ENCODE measurements at places on chromosomes 13 and 19. TPM values are rescaled to one million over a fixed set of nuclear protein-coding genes. Genes with fewer than 3 reads are reported as not detected.

The ZFP36 gene
- 414 TPM for total RNA-seq

- DNase-seq: no peak
These were observed 44.2 kb upstream of the PSG2 start for GRCh38 chr19:43126720-43127119.

The MEIOSIN gene
- not detected for total RNA-seq

The KCNK6 gene
- 17.2 TPM for total RNA-seq

The ONECUT3 gene
- 16.5 TPM for total RNA-seq

- DNase-seq: no peak
These were observed 63.8 kb downstream of the KCNRG start for GRCh38 chr13:50078895-50079654.

The IL12RB1 gene
- 0.36 TPM for total RNA-seq

DNA sequence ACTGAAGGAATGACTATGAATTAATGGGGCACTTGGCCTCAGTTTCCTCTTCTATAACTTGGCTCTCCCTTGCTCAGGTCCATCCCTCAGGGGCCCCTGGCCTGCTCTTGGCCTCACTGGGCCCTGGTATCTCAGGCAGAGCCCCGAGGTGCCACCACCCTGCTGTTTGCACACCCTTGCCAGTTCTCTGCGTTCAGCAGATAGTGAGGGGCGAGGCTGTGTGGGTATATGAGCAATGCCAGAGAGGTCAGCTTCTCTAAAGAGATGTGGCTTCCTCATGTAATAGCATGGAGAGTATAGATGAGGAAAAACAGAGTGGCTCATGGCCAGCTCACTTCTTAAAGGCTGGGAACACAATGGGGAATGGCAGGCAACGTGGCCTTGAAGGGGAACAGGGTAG lies 76.1 kb downstream of the CYSLTR2 start:
- no peak for DNase-seq

DNA sequence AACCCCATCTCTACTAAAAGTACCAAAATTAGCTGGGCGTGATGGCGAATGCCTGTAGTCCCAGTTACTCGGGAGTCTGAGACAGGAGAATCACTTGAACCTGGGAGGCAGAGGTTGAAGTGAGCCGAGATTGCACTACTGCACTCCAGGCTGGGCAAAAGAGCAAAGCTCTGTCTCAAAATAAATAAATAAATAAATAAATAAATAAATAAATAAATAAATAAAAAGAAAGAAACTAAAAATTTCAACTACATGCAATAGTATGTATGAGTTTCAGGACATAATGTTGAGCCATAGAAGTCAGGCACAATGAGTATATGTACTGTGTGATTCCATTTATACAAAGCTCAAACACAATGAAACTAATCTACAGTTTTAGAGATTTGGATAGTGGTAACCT lies 12.9 kb upstream of the ZNF780A start:
- DNase-seq: no peak

DNA sequence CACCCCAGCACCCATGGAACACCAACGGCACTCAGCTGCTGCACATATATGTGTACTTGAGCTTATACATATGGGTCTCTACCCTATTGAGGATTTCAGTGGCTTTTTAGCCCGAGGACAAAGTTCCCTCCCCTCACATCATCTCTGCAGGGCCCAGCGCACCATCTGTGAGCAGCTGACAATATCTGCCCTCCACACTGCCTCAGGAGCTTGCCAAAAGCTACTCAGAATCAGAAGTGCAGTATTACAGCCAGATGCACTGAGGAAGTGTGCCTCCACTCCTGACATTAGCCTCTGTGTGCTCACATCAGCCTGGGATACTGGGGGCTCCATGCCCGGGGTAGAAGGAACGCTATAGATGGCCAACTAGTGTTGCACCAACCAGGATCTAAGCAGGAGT lies 903.9 kb downstream of the UQCRFS1 start:
- no peak for DNase-seq

GRCh38 chr13:45705918-45706317 lies 3.8 kb downstream of the CBY2 start:
- no peak for DNase-seq

- DNase-seq: no peak
These were observed 24.9 kb upstream of the AMER2 start for GRCh38 chr13:25196971-25197370.

DNA sequence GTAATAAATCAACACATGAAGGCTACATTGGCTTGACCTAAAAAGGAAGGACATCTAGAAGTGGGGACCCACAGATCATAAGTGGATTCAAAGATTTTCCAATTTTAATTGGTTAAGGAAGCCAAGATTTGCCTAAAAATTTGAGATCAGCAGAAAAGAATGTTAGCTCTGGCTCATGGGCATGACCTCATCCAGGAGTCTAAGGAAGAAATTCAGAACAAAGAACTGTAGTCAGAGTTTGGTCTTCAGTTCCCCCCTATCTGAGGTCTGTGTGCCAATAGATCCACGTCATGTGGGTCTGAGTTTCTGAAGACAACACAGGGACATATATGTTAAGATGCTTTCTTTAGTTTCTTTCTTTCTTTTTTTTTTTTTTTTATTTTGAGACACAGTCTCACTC lies 648.8 kb upstream of the SPRY2 start:
- no peak for DNase-seq

DNA sequence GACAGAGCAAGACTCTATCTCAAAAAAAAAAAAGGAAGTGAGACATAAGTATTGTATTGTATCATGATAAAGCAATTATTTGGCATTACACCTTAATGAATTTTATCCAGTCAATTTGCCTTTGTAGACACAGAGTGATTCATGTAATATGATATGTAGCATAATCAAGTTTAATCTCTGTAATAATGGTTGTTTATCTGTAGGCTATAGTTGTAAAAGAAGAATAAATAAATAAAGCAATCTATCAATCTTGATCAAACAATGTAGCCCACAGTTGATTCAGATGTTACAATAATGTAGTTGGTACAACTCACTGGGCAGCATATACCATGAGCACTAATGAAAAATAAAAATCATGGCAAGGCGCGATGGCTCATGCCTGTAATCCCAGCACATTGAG lies 28.5 kb upstream of the CEACAM20 start:
- no peak for DNase-seq

GRCh38 chr13:31903111-31903815 lies 128.3 kb upstream of the FRY start:
- no peak for DNase-seq

DNA sequence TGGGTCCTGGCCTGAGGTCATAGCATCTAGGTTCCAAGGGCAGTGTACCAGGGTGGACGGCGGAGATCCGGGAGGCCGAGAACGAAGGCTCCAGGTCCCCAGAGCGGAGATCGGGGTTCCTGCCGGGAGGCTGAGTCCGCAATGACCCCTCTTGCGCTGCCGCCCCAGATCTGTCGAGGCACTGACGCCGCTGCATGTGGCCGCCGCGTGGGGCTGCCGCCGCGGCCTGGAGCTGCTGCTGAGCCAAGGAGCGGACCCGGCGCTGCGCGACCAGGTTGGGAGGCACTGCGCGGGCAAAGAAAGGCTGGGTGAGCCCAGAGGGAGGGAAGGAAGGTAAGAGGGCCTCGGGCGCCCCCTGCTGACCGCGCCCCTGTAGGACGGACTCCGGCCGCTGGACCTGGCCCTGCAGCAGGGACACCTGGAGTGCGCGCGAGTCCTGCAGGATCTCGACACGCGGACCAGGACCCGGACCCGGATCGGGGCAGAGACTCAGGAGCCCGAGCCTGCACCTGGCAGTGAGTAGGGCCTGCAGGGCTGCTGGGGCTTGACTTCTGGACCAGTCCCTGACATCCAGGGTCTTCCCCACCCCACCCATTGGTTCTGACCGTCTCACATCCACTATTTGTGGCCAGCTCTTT lies 906 bp downstream of the ANKLE1 start:
- no peak for DNase-seq

The POU4F1 gene
- total RNA-seq: not detected

The CLC gene
- not detected for total RNA-seq

DNA sequence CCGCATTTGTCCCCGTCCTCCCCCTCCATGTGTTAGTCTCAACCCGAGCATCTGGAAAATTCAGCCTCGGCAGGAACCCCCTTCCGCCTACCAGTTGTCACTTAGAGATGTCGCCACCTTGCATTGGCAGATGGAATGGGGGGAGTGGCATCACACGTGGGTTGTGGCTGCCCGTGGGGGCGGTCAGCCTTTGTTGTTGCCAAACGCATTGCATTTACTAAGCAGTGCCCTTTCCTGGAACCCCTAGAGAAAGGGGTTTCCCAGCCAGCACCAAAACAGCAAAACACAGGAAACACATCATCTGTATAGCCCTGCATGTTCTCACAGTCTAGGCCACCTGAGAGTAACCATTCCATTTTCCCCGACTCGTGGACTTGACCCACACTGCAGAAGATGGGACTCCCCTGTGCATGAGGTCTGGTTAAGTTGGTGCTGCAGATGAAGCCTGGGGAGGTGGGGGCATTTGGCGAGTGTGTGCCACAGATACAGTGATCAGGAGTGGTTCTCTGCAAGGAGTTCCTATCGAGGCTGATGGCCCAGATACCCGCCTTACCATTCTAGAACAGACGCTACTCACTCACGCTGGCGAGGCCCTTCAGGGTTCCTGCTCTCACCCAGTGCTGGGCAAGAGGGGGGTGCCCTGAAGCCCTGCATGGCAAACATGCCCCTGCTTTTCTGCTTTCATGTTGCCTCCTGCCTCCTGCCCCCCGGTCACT lies 38.3 kb downstream of the TMED1 start:
- DNase-seq: no peak

The FCAR gene
- not detected for total RNA-seq

The ATP4A gene
- total RNA-seq: not detected

- DNase-seq: no peak
These were observed 4.3 kb downstream of the F2RL3 start for GRCh38 chr19:16892868-16893685.
